Right lung (tissue), 10 donors: ENCODE measurements at places on chromosomes 7 and 10. TPM values are rescaled to one million over a fixed set of nuclear protein-coding genes. Genes with fewer than 3 reads are reported as not detected.

DNA sequence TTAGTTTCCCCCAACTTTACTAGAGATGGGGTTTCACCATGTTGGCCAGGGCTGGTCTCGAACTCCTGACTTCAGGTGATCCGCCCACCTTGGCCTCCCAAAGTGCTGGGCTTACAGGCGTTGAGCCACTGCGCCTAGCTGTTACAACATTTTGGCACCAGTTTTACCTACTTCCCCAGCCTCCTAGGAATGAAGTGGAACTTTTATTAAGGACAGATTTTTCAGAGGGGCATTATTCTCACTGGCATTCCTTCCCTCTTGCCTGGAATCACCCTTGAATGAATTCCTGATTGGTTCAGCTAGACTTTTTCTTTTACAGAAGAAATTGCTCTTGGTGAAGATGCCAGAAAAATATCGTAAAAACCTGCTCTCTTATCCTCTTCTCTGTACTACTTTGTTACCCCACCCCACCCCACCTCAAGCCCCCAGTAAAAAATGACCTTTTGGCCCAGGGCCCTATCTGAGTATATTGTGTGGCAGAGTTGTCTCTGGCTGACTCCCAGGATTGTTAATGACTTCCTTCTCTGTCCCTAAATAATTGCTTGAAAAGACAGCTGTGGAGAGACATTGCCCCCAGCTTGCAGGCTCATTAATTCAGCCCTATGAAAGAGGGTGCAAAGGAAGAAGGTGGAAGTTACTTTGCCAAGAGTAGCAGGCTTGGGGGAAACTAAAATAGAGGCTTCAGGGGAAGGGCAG is 189.6 kb downstream of the AUTS2 start:
- DNase-seq: no peak

- no peak for DNase-seq
Observed at GRCh38 chr7:18177815-18178660, 150.4 kb upstream of the PRPS1L1 start.

DNA sequence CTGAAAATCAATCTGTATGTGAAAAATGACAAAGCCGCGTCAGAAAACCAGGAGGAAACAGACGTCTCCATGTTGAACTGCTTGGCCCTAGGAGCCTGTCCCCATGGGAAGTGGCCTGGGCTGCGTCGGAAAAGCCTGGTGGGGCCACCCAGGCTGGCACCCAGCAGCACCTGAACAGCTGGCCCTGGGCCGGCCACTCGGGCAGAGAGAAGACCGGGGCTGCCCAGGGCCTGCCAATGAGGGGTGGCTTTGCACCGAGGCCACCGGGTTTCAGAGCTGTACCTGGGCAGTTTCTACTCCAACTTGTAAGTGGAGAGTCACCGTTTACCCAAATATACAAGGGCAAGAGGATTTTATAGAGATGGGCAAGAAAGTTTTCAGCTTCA is 1.1 kb upstream of the FUOM start:
- no peak for DNase-seq

DNA sequence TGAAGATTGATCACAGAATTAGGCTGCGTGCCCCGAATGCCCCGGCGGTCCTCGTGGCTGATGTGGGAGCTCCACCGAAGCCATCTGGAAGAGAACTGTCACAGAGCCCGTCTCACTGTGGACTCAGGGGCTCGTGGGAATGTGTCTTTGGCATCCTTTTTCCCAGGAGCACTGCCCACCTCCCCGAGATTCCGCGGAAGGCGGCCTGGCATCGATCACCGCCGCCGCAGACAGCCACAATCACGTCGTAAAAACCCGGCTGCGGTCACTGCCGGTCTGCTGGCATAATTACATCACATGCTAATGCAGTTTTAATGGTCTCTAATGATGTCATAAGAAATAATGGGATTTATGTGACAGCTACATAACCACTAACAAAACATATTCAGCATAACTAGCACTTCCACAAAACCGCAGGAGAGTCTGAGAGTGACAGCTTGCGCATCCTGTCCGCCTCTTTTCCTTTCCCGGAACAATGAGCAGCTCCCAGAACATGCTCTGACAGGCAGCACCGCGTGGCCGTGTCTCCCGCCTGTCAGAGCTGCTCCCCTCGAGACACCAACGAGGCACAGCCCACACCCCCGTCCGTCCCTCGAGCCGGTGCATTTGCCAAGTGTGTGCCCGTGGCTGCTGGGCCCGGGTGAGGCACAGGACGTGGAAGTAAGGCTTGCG is 490.0 kb downstream of the PTPRN2 start:
- no peak for DNase-seq

HKDC1 gene
- 1.1 TPM for polyA plus RNA-seq

NODAL gene
- 0.49 TPM for polyA plus RNA-seq

RADIL gene
- polyA plus RNA-seq: 8.8 TPM

CPN1 gene
- polyA plus RNA-seq: not detected

OR9A2 gene
- polyA plus RNA-seq: not detected
